ENCODE measurements at places on chromosomes 3 and 15.

DNA sequence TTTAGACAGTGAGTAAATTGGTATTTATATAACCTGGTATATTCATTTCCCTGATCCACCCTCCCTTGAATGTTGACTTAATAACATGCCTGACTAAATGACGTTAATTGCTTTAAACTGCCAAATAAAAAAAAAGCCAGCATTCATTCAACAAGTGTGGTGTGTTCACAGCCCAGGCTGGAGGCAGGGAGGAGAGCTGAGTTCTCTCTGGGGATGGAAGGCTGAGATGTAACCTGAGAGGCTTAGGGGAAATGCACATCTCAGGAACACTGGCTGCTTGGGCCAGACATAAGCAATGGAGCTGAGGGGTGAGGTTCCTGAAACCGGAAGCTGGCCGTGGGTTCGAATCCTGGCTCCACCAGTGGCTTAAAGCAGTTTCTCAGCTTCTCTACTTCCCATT is 17.3 kb downstream of the CACNA2D3 start:
- no peak for DNase-seq

- no peak for DNase-seq
Measured at GRCh38 chr3:24520976-24521419, 26.3 kb upstream of the THRB start.

DNA sequence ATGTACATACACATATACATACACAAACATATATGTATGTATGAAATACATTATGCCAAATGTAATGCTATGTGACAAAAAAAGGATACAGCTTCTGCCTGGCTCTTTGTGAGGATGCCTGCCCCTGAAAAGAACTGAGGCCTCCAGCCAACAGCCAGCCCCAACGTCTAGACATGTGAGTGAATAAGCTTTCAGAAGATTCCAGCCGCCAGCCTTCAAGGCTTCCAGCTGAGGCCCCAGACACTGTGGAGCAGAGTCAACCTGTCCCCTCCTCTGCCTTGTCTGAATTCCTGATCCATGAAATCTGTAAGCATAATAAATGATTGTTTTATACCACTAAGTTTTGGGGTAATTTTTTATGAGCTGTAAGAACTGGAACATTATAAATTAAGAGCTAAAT is 24.7 kb downstream of the GXYLT2 start:
- DNase-seq = no peak

- no peak for DNase-seq
Measured at GRCh38 chr15:33296856-33297255, 13.9 kb upstream of the RYR3 start.

- DNase-seq = no peak
Measured at GRCh38 chr3:10515884-10516495, 10.6 kb upstream of the ATP2B2 start.

GRCh38 chr3:188574885-188575284 is 420.9 kb downstream of the LPP start:
- no peak for DNase-seq

- no peak for DNase-seq
Measured at GRCh38 chr3:120113128-120114116, 19.2 kb upstream of the GSK3B start.

GRCh38 chr3:51948016-51948580 is 5.9 kb downstream of the PARP3 start:
- DNase-seq = no peak

GRCh38 chr15:94250801-94251200 is 19.4 kb downstream of the MCTP2 start:
- no peak for DNase-seq

GRCh38 chr3:122233101-122233952 is 49.9 kb downstream of the CASR start:
- DNase-seq = no peak

Measured in muscle of arm (tissue), 14 donors.